Stimulated activated CD4-positive, alpha-beta T cell treated with anti-CD3 and anti-CD28 coated beads, Interleukin-15, amount 100 ng/mL, for 1 hour (primary cell): ENCODE measurements at places on chromosomes 7 and 10.

- DNase-seq = no peak
These were observed 32.3 kb downstream of the C1GALT1 start for GRCh38 chr7:7214398-7215347.

GRCh38 chr10:11177926-11178471 is 160.3 kb downstream of the CELF2 start:
- no peak for DNase-seq

DNA sequence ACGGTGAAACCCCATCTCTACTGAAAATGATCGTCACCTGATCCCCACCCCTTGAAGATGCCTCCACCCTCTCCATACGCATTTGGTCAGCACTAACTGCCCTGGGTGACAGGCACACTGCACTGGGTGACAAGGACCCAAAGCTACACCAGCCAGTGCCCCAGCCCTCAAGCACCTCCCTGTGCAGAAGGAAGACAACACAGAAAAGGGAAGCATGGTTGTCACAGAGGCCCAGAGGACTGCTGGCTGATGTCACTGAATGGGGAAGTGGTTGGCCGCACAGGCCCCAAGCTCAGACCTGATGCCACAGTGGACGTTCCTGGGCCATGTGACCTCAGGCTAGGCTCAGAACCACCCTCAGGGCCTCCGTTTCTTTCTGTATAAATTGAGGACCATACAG is 4.2 kb upstream of the PILRA start:
- no peak for DNase-seq

- no peak for DNase-seq
These were observed 60.5 kb downstream of the LAMB4 start for GRCh38 chr7:108069646-108070045.

GRCh38 chr10:66737241-66737640 is 188.6 kb upstream of the LRRTM3 start:
- no peak for DNase-seq

GRCh38 chr7:20741801-20742200 is 44.9 kb downstream of the SP8 start:
- no peak for DNase-seq

GRCh38 chr7:94355454-94355853 is 39.2 kb upstream of the COL1A2 start:
- DNase-seq = no peak

- DNase-seq = no peak
These were observed 208.3 kb downstream of the JAZF1 start for GRCh38 chr7:27972276-27972675.

GRCh38 chr7:124801330-124801895 is 35.8 kb upstream of the GPR37 start:
- DNase-seq = no peak

GRCh38 chr7:135169964-135170273 is 588 bp downstream of the CYREN start:
- DNase-seq = no peak

- DNase-seq = no peak
These were observed 232.7 kb downstream of the LRMDA start for GRCh38 chr10:75663947-75664664.

DNA sequence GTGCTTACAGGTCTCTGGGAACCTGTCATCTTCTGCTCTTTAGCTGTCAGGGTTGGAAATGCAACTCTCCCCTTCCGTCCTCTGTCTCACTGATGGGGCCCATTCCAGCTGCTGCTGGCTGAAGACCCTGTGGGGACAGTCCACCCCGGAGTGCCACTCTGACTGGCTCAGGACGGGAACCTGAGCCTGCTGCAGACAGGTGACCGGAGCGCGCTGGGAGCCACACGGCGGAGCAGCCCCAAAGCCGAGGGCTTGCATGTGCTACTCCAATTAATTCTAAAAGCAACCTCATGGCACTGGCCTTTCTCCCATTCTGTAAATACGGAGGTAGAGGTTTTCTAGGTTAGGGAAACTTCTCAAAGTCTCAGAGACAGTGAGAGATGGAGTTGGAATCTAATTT is 223.5 kb upstream of the PITRM1 start:
- DNase-seq = no peak

DNA sequence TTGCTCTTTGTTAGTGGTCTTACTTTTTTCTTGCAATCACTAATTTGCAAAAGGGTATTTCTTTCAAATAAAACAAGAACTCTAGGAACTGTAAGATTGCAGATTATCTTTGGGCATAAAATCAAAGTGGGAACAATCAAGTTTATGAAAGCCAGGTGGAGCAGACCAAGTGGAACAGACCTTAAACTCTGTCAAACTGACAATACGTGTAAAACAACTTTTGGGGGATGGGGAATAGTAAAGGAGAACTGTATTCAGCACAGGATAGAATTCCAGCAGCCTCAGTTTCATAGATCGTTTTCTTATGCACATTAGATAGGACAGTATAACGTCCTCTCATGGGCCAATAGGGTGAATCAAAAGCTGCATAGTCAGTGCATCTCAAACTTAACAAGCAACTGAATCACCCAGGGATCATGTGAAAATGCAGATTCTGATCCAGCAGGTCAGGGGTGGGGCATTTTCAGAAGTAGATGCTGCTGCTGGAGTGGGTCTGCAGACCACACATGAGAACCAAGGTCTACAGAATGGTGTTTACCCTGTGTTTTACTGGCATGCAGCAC is 120.7 kb downstream of the PIP4K2A start:
- no peak for DNase-seq

DNA sequence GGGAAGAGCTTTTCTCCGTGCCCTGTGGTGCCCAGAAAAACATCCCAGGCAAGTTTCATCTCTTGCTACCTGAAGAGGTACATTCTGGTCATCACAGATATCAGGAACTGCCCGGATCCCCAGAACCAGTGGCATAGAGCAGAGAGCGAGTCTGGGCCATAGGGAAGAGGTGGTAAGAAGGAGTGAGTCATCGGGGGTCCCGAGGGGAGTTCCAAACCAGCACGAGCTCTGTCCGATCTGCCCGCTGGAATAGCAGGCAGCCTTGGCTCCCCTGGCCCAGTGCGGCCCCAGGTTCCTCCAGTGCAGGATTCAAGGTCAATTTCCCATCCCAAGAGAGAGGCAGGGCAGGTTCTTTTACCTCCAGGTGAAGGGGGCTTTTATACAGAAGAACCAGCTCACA is 124.7 kb downstream of the RGS10 start:
- DNase-seq = no peak

GRCh38 chr10:35413985-35414861 is 77.9 kb downstream of the CCNY start:
- no peak for DNase-seq

DNA sequence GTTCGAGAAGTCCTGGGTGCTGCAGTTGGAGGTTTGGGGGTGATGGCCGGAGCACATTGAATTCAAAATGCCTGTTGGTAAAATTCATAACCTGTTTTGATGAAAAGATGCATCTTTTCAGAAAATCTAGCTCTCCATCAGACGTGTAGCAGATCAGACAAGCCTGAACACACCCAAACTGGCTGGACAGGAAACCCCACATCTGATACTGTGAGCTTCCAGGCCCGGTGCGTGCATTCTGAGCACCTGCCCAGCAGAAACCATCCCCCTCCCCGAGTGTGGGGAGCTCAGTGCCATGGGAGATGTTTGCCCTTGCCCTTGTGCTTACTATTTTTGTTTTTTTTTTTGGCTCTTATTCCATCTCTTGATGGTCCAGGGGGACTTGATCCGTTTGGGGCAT is 417.1 kb downstream of the TCERG1L start:
- no peak for DNase-seq

GRCh38 chr10:43419997-43420368 is 11.0 kb upstream of the HNRNPF start:
- DNase-seq = no peak

GRCh38 chr10:129839285-129840195 is 124.5 kb downstream of the EBF3 start:
- no peak for DNase-seq

DNA sequence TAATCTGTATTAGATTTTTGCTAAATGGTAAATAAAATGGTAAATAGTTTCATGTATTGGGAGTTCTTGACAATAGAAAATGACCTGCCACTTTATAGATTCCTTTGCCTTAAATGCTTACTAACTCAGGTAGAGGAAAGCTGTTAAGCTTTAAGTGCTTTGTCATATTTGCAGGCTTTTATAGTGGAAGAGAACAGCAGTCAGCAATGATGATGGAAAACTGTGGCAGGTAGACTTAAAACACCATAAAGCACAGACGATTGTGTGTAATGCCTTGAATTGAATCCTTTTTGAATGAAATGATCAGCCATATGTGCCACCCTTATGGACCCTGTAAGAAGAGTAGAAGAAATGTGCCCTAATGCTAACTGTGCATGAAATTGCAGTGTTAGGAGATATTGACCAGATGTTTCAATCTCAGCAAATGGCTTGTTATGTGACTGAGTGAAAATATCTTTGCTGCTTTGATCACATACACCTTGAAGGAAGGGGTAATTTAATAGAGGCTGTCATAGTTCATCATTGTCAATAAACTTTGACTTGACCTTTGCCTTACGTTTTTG is 230.4 kb downstream of the ADK start:
- DNase-seq = no peak

GRCh38 chr10:72086466-72087391 is 1.6 kb downstream of the SPOCK2 start:
- DNase-seq = peak; percentile 58

DNA sequence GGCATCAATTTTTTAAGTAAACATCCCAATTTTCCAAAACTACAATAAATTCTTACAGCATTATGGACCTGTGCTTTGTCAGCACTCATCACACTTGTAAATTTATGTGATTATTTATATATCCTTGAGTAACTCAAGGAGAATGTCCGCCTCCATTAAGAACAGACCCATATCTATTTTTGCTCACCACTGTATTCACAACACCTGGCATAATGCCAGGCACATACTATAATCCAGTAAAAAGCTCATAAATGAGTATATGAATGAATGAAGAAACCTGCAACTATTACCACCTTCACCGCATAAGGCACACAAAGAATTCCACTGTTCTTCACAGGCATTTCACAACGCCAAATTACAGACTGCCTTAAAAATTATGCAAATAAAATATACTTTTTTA is 46.9 kb downstream of the MINDY3 start:
- DNase-seq = no peak

GRCh38 chr10:48634198-48634983 is 29.5 kb upstream of the ARHGAP22 start:
- no peak for DNase-seq

- no peak for DNase-seq
These were observed 181.2 kb upstream of the PRSS58 start for GRCh38 chr7:142438923-142439515.

DNA sequence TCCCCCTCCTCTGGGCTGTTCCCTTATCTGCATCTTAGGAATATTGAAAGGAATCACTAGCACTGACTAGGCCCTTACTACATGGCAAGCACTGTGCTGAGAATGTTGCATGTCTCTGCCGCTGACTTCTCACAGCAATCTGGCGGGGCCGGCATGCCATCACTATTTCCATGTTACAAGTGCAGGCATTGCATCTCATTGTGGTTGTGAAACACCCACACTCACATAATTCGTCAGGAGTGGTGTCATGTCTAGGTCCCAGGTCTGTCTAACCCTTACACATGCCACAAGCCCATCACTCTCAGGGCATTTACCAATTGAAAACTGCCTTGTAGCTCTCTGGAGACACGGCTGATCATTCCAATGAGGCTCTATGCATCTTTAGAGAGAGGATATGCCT is 8.5 kb upstream of the IL2RA start:
- no peak for DNase-seq

DNA sequence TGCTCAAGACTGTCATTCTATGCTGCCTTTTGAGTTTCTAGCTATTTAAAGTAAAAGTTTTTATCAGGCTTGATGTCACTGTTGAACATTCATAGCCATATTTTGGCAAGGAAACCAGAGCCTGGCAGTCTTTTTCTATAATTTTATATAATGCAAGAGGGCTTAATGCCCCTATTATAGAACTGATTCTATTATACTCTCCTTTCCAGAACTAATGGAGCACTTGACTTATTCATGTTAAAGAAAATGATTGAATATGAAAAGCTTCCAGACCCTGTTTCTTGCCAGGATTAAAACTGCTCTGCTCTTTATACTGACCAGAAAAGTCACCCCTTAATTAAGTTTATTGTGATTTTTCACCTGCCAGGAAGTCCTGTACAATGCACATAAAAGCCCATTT is 337.6 kb upstream of the CHRM2 start:
- no peak for DNase-seq

- DNase-seq = no peak
These were observed 513.3 kb downstream of the MDFIC start for GRCh38 chr7:115435178-115435577.

DNA sequence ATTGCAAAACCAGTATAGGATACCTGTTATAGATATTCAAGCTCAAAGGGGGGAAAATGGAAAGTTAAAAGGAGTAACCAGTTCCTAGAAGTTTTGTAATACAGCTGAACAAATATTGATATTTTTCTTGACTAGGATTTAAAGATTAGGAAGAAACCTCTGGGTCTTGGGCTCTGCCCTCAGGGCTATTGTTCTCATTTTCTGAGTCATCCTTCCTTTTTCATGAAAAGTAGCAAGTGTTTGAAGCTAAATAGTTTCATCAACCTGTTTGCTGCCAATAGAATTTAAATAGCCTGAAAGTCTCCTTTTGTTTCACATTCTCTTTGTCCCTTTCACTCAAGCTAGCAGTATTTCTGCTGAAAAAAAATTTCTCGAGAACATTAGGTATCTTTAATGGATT is 1061.1 kb upstream of the GHITM start:
- DNase-seq = no peak

- no peak for DNase-seq
These were observed 2.3 kb downstream of the MYPN start for GRCh38 chr10:68111584-68111983.
